ENCODE measurements at places on chromosomes 7 and 10.

DNA sequence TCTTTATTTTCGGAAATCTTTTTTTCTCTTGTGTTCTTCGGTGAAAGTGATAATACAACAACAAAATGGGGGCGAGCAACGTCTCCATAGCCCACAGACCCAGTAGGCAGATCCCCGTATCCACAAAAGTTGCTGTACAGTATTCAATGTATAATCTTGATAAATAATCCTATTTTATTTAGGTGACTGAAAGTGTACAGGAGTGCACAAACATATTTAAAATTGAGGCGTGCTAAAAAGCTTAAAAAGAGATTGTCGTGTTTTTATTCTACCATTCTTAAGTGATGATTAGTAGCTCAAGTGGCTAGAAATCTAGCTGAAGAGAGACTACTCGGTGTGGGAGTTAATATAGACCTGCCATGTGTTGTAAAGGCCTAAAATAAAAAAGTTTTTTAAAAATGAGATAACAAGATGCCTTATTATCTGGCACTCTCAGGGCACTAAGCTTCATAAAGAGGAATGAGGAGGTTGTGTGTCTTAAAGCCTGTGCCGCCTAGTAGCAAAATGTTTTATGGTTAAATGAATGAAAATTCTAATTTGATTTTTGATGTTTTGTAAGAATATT, 1.6 kb downstream of the CAPZA2 start:
- DNase-seq: no peak

DNA sequence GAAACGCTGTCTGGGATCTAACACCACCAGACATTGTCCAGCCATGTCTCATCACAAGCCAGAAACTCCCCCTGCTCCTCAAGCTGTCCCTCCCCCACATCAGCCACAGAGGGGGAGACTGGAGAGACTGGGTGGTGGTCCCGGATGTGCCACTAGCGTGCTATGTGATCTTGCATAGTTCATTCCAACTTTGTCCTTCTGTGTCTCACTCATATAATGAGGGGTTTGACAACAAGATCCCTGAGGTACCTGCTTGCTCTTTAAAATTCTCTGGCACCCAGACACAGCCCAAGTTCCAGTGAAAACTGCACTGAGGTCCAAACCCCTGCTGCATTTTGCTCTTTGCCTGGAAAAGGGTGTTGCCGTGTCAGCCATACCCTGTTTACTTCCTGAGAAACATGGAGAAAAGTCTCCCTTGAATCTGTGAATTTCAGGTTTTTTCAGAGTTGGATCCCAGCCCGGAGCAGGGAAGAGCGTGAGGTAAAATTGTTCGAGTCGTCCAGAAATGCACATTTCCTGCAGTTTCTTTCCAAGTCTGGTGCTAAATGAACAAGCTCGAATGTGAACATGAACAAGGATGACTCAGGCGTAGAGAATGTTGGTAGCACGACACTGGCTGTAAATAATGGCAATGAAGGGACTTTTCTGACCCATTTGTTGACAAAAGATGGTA, 156.6 kb downstream of the CCDC3 start:
- DNase-seq: no peak

DNA sequence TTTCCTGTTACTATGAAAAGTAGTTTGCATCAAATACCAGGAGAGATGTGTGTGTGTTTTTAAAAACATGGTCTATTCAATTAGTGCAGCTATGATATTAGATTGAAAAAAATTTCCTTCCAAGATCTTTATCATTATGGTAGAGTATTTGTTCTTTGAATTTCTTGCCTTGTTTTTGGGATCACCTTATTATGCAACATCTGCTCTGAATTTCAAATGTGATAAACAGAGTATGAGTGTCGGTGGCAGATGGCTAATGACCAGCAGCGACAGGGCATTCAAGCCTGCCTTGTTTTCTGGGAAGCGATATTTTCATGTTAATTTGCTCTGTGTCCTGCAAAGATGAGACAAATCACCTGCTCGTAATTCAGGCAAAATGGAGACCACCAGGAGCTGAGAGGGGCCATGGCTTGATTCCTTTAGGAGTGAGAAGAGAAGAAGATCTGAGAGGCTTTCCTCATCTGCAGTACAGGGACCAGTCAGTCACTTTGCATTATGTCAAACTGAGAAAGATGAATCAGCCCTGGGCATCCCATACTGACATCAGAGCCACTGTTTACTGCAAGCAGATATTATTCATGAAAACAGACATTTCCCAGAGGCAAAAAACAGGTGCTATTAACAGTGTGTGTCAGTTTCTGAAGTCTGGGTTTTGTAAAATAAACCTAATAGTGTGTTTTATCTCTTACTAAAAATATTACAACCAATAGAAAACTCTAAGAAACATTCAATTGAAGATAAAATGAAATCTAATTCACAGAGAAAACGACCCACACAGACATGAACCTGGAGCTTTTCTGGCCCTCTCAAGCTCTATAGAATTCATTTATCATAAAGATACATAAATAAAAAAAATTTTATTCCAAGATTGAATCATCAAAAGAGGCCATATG, 67.6 kb downstream of the CDK6 start:
- DNase-seq: no peak

DNA sequence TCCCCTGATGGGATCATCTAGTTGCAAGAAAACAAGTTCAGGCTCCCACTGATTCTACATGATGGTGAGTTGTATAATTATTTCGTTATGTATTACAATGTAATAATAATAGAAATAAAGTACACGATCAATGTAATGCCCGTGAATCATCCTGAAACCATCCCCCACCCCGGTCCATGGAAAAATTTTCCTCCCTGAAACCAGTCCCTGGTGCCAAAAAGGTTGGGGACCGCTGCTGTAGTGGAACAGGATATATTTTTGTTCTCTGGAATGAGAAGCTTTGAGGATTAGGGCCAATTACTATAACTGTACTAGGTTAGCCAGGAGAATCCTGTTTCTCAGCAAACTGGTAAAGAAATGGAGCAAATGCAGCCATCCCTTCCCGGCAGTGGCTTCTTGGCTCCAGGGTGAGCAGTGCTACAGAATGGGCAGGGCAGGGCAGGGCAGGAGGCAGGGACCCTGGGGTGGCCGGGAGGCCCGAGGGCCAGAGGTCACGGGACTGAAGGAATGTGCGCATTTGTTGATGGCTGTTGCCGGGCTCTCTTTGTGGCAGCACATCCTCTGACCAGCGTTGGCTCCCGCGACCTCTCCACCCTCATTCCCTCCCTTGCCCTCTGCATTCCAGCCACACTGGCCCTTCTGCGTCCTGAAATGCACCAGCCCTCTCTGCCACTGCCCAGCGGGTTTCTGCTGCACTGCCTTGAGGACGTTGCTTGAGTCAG, 162.3 kb upstream of the NPS start:
- DNase-seq: no peak
